IPS-NIHi11 (cell line): ENCODE measurements at places on chromosomes 5 and 9.
A peak's percentile ranks its signal among the peaks of the same experiment; 100 is the strongest.

DNA sequence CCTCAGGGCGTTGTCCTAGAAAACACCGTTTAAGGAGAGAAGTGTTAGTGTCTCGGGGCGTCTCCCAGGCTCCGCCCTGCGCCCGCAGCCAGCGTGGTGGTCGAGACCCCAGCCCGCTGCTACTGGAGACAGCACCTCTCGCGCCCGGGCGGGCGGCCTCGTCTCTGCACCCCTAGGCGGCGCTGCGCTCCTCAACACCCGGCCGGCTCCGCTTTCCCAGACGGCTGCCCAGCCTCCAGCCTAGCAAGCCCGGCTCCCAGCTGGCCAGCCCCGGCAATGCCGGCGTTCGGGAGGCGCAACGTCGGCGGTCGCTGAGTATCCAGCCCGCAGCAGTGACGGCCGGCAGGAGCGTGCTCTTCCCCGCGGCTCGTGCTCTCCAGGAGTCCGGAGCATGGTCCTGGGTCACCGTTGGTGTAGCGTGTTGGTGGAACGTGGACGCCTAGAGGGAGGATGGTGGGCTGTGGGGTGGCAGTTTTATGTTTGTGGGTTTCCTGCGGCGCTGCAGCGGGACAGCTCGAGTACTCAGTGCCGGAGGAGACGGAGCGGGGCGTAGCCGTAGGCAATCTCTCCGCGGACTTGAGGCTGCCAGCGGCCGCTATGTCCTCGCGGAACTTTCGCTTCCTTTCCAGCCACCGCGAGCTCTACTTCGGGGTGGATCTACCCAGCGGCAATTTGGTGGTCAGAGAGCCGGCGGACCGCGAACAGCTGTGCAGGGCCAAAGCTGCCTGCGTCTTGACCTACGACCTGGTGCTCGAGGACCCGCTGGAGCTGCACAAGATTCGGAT, 536 bp downstream of the PCDHAC1 start:
- peak; percentile 93 for DNase-seq

GRCh38 chr5:122673343-122673742, 101.5 kb upstream of the SNX2 start:
- no peak for DNase-seq

DNA sequence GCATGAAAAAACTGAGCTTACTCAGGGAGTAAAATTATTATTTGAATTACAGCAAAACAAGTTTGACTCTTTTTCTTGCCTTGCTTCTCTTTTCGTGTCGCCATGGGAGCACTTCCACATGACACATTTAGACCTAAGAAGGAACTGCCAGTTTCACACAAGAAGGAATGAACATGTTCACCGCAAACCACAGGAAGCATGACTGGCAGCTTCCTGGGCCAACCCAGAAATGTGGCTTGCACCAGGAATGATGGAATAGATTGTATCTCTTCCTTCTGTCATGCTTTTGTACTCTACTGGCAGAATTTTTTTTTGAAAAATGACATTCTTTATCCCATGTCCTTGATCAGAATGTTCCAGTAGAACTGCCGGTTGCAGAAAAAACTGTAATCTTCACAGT, 32.9 kb upstream of the MAN2A1 start:
- no peak for DNase-seq

GRCh38 chr5:110324876-110325275, 401.6 kb downstream of the TMEM232 start:
- DNase-seq: no peak

GRCh38 chr5:78482948-78483347, 122.5 kb downstream of the SCAMP1 start:
- no peak for DNase-seq

DNA sequence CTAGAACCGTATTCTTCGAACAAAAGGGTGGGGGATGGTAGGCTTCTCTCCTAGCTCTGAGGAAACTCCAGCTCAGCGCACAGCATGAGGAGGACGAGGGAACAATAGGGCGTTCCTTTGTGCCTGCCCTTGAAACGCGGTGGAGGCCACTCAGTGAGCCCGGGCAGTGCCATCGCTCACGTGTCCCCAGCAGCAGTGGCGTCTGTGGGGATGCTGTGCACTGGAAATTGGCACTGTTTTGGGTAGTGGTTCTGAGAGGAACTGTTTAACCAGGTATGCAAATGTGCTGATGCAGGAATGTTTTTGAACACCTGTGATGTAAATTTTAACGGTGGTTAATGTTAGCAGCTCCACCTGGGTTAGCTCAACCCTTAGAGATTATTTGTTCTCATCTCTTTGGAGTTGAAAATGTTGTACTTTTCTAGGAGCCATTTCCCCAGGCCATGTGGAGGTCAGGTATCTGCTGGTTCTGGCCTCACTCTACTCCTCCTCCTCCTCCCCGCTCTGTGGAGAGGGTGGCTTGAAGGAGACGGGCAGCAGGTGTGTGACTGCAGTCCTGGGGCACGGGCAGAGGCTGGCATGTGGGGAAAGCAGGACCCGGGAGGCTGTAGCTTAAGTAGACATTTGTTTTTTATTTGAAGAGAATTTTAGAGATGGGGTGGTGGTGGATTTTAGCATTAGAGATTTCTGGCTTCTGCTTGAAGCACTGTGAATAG, 48.3 kb downstream of the EHMT1 start:
- DNase-seq: peak; percentile 64

DNA sequence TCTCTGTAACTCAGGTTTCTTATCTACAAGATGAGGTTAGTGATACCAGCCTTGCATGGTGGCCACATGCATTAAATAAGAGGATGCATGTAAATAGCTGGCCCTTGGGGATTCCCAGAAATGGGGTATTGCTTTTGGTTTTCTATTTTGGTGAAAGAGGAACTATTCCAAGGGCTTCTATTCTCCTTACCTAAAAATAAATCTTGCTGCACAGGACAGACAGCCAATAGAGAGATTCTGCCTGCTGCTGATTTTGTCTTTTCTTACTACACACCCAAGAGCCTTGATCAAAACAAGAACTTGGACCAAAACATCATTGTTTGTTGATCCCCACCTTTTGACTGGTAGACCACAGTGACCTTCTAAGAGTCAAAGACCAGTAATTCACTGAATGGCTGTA, 161.8 kb downstream of the PJA2 start:
- no peak for DNase-seq

DNA sequence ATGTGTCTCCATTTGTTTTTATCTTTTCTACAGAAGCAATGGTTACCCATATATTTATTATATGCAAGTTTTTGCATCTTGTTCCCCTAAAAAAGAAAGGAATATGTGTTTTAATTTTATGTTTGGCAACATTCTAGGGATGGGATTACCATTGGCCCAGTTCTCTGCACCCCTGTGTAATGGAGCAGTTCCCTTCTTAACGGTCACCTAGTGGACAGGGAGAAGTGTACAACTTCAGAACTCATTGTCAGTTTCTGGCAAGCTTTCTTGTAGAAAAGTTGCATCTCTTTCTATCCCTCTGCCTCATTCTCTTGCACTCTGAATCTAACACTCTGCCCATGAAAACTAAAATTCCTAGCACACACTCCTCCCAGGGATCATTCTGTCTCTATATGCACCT, 78.2 kb downstream of the DOCK8 start:
- DNase-seq: no peak

GRCh38 chr9:131624636-131625507, 79.5 kb downstream of the PRRT1B start:
- DNase-seq: no peak

DNA sequence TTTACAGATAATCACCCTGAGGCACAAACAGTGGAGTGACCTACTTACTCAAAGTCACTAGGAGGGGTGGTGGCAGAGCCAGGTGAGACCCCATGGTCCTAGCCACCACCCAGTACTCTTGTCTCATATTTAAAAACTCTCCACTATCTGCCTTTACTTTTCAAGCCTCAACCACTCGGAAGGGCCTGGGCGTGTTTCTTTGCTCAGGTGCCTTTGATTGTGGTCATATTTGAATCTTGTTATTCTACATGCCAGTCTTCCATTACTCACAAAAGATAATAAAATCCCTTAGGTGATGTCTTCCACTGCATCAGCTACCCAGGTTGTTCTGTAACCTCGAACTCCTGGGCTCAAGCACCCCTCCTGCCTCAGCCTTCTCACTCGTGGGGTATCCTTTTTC, 20.7 kb upstream of the TRIM36 start:
- no peak for DNase-seq

DNA sequence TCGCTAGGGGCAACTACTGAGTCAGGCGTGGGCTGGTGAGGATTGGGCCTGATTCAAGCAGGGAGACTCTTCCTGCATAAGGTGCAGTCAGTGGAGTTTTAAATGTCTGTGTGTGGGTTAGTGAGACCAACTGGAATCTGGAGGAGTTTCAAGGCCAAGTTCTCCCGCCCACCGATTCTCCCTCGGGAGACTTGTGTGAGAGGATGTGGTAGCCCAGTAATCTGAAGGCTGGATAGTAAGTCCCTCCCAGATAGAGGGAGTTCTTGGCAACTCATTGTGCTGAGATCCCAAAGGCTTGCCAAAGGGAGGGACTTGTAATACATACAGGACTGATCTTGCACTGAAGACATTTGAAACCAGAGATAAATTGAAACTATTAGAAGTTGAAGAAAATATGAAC, 51.8 kb downstream of the WDR36 start:
- DNase-seq: peak; percentile 23

GRCh38 chr5:57319628-57320027, 145.8 kb downstream of the GPBP1 start:
- no peak for DNase-seq

DNA sequence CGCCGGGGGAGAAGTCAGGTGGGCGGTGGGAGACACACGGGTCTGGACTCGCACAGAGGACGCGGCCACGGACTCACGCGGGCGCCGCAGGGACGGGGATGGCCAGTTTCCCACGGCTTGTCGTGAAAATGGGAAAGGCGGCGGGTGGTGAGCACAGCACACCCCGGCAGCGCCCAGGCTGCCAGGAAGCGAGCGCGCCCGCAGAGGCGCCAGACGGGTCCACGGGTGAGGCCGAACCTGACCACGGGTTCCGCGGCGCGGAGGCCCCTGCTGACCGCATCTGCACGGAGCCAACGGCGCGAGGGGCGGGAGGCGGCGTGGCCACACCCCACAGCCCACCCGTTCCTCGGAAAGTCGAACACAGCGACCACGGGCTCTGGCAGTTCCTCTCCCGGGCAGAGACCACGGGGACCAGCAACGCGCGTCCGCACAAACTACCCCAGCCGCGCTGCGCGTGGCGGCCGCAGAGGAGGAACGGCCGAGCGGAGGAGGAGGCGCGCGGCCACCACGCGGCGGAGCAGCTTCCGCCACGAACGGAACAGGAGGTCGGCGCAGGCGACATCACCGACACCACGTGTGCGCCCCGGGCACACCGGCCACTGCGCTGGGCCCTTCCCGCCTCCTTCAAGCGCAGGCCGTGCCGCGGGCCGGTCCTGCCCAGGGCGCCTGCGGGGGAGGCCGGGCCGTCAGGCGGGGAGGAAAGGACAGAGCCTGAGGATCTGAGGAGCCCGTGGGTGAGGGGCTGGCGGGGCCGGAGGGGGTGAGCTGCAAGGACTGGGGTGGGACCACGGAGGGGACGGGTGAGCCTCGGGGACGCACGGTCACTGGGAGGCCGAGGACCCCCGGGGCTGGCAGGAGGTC, 5.6 kb downstream of the EXD3 start:
- no peak for DNase-seq

- DNase-seq: no peak
These were observed 14.8 kb downstream of the PCDHGC5 start for GRCh38 chr5:141503681-141504080.

- no peak for DNase-seq
These were observed 9.1 kb upstream of the C1QTNF2 start for GRCh38 chr5:160379511-160379910.

GRCh38 chr9:99259231-99259918, 37.3 kb downstream of the SEC61B start:
- DNase-seq: peak; percentile 21

DNA sequence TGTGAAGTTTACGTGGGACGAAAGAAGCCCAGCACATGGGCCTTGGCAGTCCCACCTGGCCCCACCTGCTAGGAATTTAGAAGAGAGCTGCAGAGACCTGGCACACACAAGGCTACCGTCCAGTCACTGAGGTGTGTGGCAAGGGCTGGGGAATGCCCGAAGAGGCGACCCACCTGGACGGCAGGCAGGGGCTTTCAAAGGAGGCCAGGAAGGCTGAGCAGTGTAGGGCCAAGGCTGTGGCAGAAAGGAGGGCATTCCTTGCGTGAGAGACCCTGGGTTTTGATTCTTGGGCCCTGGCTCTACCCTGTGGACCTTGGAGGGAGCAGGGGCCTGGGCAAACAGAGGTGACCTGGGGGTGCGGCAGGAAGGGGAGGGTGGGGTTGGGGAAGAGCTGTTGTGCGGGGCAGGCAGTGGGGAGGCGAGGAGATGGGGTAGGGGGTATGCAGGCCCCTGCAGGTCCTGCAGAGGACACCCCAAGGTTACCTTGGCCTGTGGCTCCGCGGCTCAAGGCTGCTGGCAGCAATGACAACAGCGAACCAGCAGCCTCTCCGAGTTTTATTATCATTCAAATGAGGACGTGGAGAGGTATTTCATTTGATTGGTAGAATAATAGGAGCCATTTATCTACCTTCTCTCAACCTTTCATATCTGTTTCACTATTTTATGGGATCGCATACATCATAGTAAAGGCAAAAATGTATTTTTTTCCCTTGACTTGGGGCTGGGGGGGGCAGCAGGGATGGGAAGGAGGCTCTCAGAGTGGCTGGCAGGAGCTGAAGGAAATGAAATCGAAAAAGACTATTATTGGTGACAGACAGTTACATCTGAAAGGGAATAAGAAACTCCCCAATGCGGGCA, 24.8 kb downstream of the TSPAN17 start:
- peak; percentile 61 for DNase-seq

- DNase-seq: no peak
These were observed 6.5 kb downstream of the NTNG2 start for GRCh38 chr9:132168347-132168746.

- DNase-seq: no peak
These were observed 361.0 kb downstream of the NFIB start for GRCh38 chr9:13952906-13953305.

DNA sequence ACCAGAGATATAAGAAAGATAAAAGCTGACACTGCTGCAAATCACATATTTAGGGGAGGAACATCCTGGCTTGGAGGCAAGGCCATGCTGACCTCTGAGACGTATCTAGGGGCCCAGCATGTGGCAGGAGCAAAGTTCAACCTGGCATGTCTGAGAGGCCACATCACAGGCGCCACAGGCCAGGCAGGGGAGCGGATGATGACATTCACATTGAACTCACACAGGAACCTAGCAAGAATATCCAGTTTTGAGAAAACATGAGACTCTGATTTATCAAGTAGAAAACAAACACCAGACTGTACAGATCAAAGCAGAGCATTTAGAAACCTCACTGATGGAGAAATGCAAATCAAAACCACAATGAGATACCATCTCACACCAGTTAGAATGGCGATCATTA, 64.2 kb upstream of the STK32A start:
- no peak for DNase-seq

- DNase-seq: no peak
These were observed 48.5 kb downstream of the PLK2 start for GRCh38 chr5:58411372-58411771.

- no peak for DNase-seq
These were observed 23.9 kb upstream of the PPP1R2B start for GRCh38 chr5:156826150-156826549.

DNA sequence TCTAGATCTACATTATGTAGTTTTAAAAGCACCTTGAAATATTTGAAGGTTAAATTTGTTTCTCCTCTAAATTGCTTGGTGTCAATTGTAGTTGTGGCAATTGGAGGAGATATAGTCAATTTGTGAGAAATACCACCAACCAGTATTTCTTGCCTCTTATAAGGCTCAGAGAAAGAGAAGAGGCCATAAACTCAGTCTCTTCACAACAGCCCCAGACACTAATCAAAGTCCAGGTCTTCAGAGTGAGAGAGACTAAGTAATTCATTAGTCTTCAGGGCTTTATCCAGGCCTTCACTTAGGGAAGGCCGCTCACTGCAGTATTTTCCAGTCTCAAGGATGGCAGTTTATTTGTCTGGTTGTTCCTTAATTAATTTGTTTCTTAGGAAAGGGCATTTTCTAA, 168.0 kb upstream of the RGMB start:
- DNase-seq: no peak
